GM23338 (cell line): ENCODE measurements at places on chromosomes 16 and 17.

DNA sequence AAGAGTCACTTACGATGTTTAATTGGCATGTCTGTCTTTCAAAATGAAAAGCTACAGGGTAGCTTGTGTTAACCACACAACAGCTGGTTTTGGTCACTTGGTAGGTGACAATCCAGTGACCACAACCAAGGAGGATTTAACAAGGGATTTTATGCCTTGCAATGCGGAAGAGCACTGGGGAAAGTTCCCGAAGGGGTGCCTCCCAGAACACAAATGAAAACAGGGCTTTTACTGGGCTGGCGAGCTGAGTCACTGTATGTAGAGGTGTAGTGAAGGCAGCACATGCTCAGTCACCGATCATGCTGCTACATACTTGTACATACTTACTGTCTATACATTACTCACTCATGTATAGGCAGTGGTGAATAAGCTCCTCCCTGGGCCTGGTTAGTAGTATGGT, 483.5 kb downstream of the CDH13 start:
- no peak for DNase-seq

DNA sequence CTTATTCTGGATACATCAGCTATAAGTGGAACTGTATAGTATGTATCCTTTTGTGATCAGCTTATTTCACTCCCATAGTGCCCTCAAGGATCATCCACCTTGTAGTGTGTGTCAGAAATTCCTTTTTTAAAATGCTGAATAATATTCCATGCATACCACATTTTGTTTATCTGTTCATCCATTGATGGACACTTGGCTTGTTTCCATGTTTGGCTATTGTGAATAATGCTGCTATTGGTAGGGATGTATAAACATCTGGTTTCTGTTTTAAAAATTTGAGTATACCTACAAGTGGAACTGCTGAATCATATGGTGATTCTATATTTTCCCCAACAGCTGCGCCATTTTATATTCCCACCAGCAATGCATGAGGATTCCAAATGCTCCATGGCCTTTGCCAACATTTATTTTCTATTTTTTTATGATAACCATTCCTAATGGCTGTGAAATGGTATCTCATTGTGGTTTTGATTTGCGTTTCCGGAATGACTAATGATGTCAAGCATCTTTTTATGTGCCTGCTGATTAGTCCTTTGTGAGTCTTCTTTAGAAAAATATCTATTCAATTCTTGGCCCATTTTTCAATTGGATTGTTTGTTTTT, 11.6 kb downstream of the RCVRN start:
- DNase-seq, result no peak

DNA sequence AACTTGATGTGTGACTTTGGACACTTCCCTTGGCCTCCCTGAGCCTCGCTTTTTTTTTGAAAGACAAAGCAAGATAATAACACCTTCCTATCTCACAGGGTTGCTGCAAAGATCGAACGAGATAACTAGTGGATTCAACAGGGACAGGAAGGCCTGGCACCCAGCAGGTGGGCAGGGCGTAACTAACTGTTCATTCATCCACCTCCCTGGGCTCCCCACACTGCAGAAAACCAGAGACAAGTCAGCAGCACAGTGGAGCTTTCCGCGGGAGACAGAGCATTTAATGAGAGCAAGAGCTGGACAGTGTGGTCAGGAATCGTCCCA, 28.7 kb downstream of the SLC13A5 start:
- DNase-seq, result no peak

- DNase-seq, result peak; percentile 81
These were observed 7.5 kb upstream of the C16orf95 start for GRCh38 chr16:87324411-87325275.

DNA sequence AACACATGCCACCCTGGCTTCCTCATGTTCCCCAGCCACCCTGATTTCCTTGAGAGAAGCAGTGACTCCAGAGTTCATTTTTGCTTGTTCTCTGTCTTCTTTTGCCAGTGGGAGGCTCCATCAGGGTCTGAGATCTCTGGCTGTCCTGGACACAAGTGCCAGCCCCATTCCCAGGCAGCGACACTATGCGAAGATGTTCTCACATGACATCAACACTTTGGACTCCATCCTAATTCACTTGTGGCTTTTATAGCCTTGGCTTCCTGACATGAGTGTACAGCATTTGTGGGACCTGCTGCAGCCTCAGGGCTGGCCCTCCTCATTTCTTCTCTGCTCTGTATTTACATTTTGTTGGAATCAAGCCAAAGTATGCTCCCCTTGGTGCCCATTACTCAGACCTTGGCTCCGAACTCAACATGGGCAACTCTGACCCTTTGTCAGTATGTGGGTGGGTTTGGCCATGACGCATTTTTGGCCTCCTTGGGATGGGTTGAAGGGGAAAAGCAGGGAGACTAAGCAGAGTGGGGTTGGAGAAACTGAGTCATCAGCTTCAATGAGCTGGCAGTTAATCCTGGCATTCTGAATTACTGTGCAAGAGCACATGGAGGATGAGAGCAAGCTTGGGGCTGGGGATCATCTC, 119.0 kb upstream of the EEF2KMT start:
- DNase-seq, result no peak

DNA sequence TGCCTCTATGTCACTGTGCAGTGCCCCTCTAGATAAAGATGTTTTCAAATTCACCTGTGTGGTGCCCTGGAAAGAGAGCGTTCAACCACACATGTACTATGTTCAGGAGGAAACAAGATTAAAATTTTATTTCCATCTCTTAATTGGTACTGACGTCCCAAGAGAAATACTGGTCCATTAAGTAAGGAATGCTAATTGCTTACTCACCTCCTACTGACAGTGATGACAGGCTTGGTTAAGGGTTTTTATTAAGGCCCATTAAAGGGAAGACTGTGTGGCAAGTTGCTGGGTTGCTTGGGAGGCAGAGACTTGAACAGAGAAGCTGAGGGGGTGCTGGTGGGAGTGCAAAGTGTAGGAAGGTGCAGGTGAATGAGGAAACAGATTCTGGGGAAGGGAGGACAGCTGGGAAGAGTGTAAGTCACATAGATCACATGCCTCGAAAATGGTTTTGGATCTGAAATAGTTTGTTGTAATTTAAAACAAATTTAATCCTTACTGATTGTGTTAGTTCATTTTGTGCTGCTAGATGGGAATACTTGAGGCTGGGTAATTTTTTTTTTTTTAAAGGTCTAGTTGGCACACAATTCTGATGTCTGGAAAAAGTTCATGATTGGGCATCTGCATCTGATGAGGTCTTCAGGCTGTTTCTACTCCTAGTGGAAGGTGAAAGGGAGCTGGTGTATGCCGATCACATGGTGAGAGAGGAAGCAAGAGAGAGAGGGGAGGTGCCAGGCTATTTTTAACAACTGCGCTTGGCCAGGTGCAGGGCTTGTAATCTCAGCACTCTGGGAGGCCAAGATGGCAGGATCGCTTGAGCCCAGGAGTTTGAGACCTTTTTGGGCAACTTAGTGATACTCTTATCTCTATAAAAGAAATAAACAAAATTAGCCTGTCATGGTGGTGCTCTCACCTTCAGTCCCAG, 140.5 kb downstream of the CACNG3 start:
- DNase-seq, result no peak

- DNase-seq, result peak; percentile 91
These were observed 25.6 kb upstream of the MRPS23 start for GRCh38 chr17:57875290-57876022.

- peak; percentile 8 for DNase-seq
These were observed 133.5 kb downstream of the BRIP1 start for GRCh38 chr17:61729690-61730268.

GRCh38 chr16:49800876-49801275, 55.0 kb downstream of the ZNF423 start:
- no peak for DNase-seq

- DNase-seq, result peak; percentile 7
These were observed 27.1 kb downstream of the CDH13 start for GRCh38 chr16:82653550-82654511.
